ENCODE measurements at places on chromosomes 5 and 9. TPM values are rescaled to one million over a fixed set of nuclear protein-coding genes. Genes with fewer than 3 reads are reported as not detected.

DNA sequence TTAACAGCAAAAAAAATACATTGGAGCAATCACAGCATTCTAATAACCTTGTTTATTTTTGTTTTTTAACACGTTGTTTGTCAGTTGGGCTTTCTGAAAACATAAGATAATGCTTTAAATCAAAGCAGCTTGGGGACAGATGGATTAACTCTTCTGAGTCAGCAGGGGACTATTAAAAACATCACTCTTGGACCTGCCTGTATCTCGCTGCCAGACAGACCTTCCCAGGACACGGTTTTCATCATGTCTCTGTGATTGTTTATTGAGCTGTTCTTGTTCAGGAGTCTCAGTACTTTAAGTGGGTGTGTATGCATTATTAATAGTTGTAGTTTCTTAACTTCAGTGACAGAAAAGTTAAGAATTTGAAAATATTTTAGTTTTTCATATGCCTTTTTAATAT, 173.2 kb downstream of the SH3GL2 start:
- no peak overlapping the region for H3K4me3 ChIP-seq
- H3K27me3 ChIP-seq, result no peaks in the 10 kb centered on the region
- H3K27ac ChIP-seq, result no peak overlapping the region
- no peaks in the 10 kb centered on the region for H3K4me1 ChIP-seq

GRCh38 chr9:2125906-2126305, 110.8 kb downstream of the SMARCA2 start:
- peaks cover 11% of the 10 kb centered on the region for H3K4me1 ChIP-seq
- H3K36me3 ChIP-seq, result peaks cover 10% of the 10 kb centered on the region
- peak; percentile 30 for DNase-seq
- no peak overlapping the region for H3K4me3 ChIP-seq
- peak overlapping the region; percentile 1 for H3K27ac ChIP-seq

Gene C1QTNF3
- total RNA-seq, result 0.28 TPM

GRCh38 chr5:32315221-32316014, 2.7 kb upstream of the MTMR12 start:
- no peaks in the 10 kb centered on the region for H3K27me3 ChIP-seq
- DNase-seq, result no peak
- peaks cover 5% of the 10 kb centered on the region for H3K4me1 ChIP-seq
- no peaks in the 10 kb centered on the region for H3K36me3 ChIP-seq
- no peak overlapping the region for H3K27ac ChIP-seq
- H3K4me3 ChIP-seq, result no peak overlapping the region

GRCh38 chr5:120447706-120448239, 16.3 kb upstream of the PRR16 start:
- no peaks in the 10 kb centered on the region for H3K27me3 ChIP-seq
- DNase-seq, result peak; percentile 41
- no peak overlapping the region for H3K4me3 ChIP-seq

- H3K27me3 ChIP-seq, result no peaks in the 10 kb centered on the region
- no peaks in the 10 kb centered on the region for H3K4me1 ChIP-seq
- no peak overlapping the region for H3K27ac ChIP-seq
Measured at GRCh38 chr5:35373249-35373648, 143.0 kb upstream of the PRLR start.

Gene ANKRD31
- total RNA-seq, result under 0.01 TPM
